Activated B cell treated with CpG ODN at 0.5 μM for 24 hours (primary cell): ENCODE measurements at places on chromosomes 4 and X.

DNA sequence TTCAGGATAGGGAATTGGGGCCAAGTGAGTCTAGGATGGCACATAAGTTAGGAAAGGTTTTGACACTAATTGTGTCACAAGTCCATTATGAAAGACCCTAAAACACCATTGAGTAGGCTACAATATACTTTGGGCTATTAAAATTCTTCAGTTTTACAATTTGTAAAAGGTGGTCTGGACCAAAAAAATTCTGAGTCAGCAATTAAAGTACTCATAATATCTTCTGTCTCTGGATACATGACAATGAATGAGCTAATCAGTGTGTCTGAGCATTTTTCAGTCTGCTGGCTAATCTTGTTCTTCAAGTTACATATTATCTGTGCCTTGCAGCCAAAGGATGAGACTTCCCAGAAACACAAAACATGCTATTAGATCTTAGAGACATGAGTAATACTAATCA, 14.3 kb downstream of the ARMCX1 start:
- no peak for DNase-seq

- no peak for DNase-seq
Measured at GRCh38 chr4:82519776-82520175, 42.0 kb downstream of the TMEM150C start.

DNA sequence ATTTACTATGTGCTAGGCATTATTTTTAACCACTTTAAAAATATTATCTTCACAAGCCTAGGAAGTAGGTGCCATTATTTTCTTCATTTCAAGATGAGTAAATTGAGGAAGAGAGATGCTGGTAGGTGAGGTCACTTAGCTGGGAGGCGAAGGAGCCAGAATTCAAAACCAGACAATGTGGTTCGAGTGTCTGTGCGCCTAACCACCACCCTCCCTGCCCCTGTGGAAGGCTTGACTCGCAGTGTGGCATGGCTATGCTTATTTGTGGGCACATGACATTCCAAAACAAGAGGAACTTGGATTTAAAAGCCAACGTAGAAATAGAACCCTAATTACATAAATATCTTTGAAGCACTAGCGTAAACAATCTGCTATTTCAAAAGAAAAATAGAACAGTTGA, 226.6 kb upstream of the PITX2 start:
- DNase-seq, result no peak

GRCh38 chr4:154610582-154610981, 1.9 kb downstream of the FGG start:
- no peak for DNase-seq

- peak; percentile 18 for DNase-seq
Measured at GRCh38 chr4:74934016-74934831, 1.3 kb downstream of the PARM1 start.

- DNase-seq, result no peak
Measured at GRCh38 chrX:132559101-132559500, 70.3 kb upstream of the MBNL3 start.

- no peak for DNase-seq
Measured at GRCh38 chr4:44817930-44818329, 91.6 kb upstream of the GNPDA2 start.

DNA sequence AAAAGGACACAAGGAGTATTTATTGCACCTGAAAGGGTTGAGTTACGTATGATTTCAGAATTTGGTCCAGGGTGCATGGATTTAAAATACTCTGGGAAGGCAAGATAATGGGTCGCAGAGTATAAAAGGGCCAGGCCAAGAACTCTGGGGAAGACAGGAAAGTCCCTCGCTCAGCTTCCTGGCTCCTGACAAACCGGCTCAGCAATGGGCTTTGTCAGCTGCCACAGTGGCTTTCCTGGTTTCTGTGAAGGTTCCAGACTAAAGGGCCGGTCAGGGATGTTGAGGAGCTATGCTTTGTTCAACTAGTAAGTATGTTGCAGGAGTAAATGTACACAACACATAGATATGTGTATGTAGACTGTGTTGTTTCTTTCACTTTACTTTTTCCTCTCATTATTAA, 154.4 kb upstream of the ETNPPL start:
- DNase-seq, result no peak

DNA sequence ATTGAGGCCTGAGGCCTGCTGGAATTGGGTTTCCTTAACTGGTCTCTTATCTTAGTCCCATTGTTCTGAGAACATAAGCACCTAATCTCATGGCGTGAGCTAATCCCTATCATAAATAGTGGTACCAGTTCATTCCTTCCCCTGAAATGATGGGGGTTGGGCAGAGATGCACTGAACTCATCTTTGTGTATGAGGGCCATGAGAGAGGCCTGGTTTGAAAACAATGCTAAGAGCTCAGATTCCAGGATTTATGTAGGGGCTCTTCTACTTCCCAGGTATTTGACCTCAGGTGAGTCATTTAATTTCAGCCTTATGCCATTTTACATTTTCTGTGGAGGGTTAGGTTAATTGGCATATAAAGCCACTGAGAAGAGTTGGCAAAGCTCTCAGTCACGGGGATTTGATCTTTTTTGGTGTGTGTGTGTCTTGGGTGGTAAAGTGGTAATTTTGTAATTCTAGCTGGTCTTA, 4.4 kb downstream of the RBM3 start:
- DNase-seq, result no peak

GRCh38 chrX:19810006-19810774, 77.2 kb downstream of the SH3KBP1 start:
- DNase-seq, result no peak

DNA sequence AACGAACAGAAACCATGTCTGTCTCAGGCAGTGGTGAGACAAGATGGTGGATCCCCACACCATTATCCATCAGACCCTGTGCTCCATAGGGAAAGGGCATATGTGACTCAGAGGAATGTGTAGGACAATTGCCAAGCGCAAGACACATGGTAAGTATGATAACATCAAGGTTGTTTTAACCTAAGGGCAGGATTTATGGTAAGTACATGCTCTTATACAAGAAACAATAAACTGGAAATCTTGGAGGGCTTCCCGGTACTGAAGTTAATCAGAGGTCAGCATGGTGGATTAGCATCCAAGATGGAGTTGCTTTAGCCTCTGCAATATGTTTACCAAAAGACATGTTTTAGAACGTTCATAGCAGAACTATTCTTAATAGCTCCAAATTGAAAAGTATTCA, 355.0 kb downstream of the PPP1R2C start:
- no peak for DNase-seq

- DNase-seq, result no peak
Measured at GRCh38 chrX:19897091-19897490, 9.7 kb upstream of the SH3KBP1 start.

- DNase-seq, result no peak
Measured at GRCh38 chr4:169252339-169253112, 18.2 kb downstream of the SH3RF1 start.

GRCh38 chr4:107743532-107743931, 23.5 kb upstream of the PAPSS1 start:
- no peak for DNase-seq

GRCh38 chr4:85615952-85616351, 141.0 kb downstream of the ARHGAP24 start:
- no peak for DNase-seq

DNA sequence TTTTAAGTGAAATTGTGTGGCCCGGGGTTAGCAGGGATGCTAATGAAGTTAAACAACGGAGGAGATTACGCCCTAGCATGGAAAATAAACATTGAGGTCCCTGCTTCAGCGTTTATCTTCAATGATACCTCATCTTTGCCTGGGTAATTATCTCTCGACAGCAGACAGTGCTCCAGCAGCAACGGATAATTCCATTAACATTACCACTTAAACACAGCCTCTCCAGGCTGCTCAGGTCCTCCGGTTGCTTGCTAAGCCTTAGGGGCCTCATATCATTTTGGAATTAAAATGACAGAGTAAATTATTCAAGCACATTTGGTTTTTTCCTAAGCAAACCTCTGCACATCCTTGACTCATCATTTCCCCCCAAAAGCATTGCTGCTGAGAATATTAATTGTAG, 281.5 kb upstream of the KLF3 start:
- no peak for DNase-seq

DNA sequence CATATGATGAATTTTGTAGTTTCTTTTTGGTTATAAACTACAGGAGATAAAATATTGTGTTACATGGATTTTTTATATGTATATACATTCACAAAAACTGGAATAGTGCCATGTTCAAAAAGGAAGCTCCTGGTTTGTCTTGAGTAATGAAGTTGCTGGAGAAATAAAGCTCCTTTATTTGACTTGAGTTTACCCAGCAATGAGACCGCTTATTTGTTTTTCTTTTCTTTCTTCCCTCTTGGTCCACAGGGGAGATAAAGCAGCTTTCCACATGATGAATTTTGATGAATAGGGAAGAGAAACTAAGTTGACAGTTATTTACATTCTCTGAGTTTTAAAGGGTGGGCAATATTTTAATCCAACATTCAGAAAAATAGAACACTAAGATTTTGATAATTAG, 176.5 kb downstream of the GPM6A start:
- DNase-seq, result no peak
